ENCODE measurements at places on chromosomes 7 and 10.

GRCh38 chr10:131751827-131752775, 148.7 kb upstream of the PPP2R2D start:
- DNase-seq = no peak

GRCh38 chr7:21141476-21141875, 286.4 kb upstream of the SP4 start:
- DNase-seq = no peak

- DNase-seq = no peak
Measured at GRCh38 chr10:17240616-17241015, 12.6 kb downstream of the VIM start.

- DNase-seq = no peak
Measured at GRCh38 chr10:133364645-133365431, 7.0 kb upstream of the FUOM start.

DNA sequence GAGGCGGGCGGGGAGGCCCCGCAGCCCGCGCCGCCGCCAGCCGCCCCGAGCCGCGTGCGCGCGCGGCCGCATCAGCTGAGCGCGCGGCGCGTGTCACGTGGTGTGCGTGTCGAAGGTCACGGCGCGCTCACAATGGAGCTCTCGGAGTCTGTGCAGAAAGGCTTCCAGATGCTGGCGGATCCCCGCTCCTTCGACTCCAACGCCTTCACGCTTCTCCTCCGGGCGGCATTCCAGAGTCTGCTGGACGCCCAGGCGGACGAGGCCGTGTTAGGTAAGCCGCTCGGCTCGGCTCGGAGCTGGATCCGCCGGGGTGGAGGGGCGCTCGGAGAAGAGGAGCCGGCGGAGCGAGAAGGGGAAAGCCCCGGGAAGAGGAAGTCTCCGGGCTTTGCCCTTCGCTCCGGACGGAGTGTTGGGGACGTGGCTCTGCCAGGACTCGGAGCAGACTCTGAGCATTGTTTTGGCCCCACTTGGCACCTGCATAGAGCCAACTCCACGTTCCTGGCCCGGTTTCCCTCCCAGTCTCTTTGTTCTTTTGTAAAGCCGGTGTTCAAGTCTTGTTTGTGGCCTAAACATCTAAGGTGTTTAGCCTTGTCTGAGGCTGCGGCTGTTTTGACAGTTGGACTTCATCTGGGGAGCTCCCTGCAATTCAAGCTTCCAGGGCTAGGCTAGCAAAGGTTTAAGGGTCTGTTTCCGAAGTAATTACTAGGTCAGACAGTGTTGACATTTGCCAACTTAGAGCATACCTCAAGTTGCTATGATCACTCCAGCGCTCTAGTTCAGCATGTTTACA, at the start of gene COMMD3:
Gene COMMD3, plus strand, starts transcription at position 103 of the 790 bp plus-strand sequence. Its CDS starts 30 bp downstream, at position 133.
- DNase-seq = peak; percentile 91

GRCh38 chr7:148847815-148848734, 36.0 kb downstream of the EZH2 start:
- DNase-seq = no peak
